ENCODE measurements at places on chromosomes 11 and 22. TPM values are rescaled to one million over a fixed set of nuclear protein-coding genes. Genes with fewer than 3 reads are reported as not detected.

DNA sequence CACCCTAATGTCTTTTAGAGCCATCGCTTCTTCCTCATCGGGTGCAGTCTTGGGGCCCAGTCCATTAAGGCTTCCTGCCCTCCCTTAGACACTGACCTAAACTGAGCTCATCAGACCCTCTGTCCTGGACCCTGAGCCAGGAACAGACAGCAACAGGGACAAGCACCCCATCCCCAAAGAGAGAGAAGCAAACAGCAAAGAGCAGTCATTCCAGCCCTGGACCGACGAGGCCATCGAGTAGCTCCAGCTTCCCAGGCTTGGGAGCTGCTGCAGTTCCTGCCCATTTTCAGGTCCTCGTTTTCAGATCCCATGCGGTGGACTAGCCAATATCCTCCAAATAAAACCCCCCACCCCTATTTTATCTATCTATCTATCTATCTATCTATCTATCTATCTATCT, 25.8 kb upstream of the CACNG2 start:
- no peak for DNase-seq

DNA sequence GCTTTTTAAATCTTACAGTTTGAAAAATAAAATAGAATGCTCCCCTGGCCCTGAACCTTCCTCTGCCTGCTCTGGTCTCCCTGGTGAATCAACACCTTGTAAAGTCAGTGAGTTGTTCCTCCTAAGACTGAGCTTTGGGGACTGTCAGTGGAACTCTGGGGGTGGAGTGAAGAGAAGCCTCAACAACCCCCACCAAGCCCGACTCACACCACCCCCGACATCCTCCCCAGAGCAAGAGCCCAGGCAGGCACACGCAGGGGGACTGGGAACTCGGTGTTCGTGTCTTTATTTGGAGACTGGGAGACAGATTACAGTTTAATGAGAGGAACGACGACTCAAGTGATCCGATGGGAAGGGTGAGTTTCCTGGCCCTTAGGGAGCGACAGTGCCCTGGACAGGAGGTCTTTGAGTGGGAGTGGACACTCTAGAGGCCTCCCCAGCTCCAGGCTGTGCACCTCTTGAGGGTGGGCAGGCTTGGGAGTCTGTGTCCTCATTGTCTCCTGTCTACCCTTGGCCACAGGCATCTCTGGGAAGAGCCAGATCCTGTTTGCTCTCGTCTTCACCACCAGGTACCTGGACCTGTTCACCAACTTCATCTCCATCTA, 6.2 kb downstream of the KDELR3 start:
- no peak for DNase-seq

DNA sequence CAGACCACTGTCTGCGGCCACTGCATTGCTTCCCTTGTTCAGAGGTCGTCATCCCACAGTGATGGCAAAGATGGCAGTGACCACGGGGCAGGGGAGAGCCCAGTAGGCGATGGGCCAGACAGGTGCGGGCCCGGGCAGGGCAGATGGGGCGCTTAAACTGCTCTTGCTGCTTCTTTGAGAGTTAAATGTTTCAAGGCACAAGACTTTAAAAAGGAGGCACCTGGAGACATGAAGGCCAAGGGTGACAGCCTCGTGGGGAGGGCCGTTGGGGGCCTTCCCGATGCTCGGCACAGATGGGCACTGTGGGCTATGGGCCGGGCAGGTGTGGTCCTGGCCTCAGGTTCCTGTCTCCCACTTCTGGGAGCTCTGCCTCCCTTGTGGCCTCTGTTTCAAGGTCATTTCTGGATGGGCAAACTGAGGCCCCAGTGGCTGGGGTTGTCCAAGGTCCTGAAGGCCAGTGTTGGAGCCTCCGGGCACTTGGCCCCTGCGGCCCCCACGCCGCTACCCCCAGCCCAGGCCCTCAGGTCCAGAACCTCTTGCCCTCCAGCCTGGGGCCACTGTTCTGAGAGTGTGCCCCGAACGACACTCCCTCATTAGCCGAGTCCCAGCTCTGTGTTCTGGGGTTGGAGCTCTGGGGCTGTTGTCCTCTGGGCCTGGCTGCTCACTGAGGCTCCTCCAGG, 16.9 kb upstream of the CCDC188 start:
- DNase-seq, result no peak

GRCh38 chr11:88480223-88480622, 142.7 kb upstream of the CTSC start:
- no peak for DNase-seq

GRCh38 chr11:128884703-128885338, 6.3 kb upstream of the KCNJ5 start:
- DNase-seq, result no peak

DNA sequence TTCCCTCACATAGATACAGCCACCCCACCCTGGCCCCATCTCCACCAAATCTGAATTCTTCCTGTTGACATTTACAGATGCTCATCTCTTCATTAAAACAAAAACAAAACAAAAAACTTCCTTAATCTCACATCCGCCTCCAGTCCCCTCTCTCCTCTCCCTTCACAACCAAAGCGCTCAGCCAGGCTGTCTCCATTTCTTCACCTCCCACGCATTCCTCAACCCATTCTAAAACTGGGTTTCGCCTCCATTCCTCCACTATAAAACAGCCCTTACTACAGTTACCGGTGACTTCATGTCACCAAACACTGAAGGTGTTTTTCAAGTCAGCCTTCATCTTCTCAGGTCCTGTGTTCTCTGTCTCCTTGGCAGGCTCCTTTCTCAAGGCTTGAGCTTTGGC, 9.6 kb downstream of the BACE1-AS start:
- DNase-seq, result no peak

DNA sequence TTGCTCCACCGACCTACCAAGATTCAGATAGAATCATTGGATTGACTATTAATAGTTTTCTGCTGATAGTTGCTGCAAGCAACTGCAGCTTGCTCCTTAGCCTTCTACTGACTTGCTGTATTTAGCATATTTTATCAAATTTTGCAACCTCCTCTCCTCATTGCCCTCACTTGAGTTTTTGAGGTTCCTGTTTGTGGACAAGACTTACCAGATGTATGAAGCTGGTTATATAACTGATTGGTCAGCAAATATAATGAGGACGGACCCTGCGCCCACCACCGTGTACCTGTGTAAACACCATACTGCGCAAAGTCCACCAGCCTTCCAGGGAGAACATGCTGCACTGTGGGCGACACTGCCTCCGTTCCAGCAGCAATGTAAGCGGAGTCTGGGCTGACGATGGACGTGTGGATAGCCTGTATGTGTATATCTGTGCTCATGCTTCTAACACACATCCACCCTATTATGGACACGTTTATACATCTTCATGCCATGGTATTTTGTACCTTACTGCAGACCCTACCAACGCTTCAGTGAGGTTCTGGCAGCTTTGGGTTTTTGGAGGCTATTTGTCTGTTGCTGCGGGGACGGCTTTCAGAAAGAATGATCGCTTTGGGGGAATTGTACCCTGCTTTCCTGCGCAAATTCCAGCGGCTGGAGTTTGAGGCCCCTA, 1.5 kb upstream of the USP18 start:
- no peak for DNase-seq

DNA sequence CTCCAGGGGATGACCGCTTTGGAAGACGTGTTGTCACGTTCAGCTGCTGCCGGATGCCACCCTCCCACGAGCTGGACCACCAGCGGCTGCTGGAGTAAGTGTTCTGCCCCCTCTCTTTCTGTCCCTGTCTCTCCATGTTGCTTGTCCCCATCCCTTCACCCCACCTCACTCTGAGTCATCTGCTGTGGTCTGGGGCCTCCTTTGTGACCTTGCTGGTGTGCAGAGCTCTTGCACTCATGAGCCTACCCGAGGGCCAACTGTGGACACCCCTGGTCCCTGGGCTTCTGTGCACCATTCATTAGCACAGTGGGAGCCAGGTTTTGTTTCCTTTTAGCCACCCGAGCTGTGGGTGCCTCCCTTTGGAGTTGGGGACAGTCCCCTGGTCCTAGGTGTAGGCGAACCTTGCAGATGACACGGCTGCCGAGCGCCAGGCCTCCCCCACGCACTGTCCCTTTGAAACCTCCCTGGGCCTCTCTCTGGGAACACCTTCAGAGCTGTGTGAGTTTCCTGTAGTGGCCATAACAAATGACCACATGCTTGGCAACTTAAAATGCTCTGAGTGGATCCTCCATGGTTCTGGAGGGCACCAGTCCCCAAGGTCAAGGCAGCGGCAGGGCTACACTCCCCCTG, 49.8 kb downstream of the ARHGAP8 start:
- DNase-seq, result no peak

Gene DLAT
- 13.8 TPM for total RNA-seq

Gene PCSK7
- 312 TPM for total RNA-seq

DNA sequence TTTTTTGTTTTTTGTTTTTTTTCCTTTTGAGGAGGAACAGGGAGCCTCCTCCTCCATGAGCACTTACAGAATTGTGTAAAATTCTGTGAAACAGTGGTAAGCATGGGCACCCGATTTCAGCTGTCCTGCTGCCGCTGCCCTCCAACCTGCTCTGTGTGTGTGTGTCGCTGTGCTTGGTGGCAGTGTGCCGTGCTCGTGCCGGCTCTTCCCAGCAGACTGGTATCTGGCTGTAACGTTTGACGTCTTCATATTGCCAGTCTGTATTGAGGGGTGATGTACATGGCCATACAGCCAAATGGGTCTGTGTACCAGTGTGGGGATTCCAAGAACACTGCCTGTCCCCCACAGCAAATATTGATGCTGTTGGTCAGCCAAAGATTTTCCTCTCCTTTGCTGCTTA, 97.1 kb downstream of the CWC15 start:
- DNase-seq, result no peak

Gene OR51B5
- total RNA-seq, result 0.40 TPM

GRCh38 chr11:9038541-9038940, 34.7 kb upstream of the NRIP3 start:
- no peak for DNase-seq

- no peak for DNase-seq
These were observed 963.1 kb upstream of the FAT3 start for GRCh38 chr11:91261513-91261912.

Gene NAV2
- 1.3 TPM for total RNA-seq

Gene DCDC1
- total RNA-seq, result 0.21 TPM

Gene PRCP
- 23.0 TPM for total RNA-seq

Gene DDI1
- not detected for total RNA-seq

Gene KDM4D
- total RNA-seq, result 0.27 TPM

DNA sequence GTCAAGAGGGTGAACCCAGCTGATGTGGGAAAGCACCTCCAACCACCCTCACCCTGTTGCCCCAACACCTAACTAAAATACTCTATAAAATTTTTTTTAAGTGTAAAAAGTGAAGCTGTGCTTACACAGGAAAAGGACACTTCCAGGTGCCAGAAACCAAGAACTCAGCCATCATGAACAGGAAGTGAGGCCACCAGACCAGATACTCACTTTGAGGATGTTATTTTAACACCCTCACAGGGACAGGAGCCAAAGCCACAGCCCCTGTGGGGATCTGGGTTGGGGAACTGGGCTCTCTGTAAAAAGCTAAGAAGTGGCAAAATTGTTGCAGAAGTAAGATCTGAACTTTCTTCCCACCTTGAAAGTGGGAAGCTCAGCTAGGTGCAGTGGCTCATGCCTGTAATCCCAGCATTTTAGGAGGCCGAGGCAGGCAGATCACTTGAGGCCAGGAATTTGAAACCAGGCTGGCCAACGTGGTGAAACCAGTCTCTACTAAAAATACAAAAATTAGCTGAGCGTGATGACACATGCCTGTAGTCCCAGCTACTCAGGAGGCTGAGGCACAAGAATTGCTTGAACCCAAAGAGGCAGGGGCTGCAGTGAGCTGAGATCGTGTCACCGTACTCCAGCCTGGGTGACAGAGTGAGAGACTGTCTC, 3.8 kb downstream of the RSPH14 start:
- DNase-seq, result no peak

Gene PRRG4
- total RNA-seq, result 0.07 TPM

DNA sequence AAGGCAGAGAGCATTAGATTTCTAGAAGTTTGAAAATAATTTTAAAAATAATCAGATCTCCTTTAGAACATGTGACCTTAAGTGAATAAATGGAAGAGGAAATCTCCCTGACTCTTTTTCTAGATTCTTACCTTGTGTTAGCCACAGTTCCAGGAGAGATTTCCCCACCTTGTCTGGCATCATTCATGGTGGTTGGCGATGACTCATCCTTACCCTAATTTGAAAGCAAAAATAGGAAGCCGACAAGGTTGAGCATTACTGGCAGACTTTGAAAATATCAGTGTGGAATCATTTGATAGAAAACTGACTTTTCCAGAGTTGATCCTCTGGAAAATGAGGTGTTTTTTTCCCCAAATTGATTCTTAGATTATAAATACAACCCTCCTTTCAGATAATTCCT, 48.1 kb downstream of the CNTN5 start:
- DNase-seq, result no peak

DNA sequence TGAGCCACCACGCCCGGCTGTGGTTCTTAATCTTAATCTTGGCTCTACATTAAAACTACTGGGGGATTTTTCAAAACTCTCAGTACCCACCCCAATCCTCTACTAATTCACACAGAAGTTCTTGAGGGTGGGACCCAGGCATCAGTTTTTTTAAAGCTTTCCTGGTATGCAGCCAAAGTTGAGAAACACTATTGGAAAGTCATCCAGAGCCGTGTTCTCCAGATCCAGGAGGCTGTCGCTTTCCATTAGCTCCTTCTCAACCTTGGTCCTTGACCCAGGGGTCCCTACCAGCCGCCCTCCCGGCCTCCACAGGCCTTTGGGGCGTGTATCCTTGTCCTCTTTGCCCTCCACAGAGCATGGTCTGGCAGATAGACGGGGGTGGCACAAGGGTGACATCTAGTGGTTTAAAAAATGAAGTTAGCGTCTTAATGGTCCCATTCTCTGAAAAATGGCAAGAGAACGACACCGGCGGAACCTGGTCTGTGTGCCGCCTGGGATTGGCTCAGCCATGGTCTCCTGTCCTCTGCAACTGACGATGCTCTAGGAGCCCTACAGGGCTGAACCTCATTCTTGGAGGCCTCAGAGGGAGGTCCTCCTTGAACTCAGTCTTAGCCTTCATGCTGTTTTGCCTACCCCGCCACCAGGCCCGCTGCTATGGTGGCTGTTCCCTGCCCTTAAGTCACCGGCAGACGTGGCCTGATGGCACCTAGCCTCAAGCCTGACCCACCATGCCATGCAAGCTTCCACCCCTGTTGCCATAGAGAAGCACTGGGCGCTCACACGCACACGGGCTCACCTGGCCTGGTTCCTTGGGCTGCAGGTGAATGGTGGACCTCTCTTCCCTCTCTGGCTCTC, 152.0 kb upstream of the SYN3 start:
- DNase-seq, result no peak

Gene MOV10L1
- total RNA-seq, result not detected

- no peak for DNase-seq
These were observed 91.3 kb upstream of the AMOTL1 start for GRCh38 chr11:94676814-94677213.

- DNase-seq, result no peak
These were observed 4.8 kb downstream of the OAF start for GRCh38 chr11:120215634-120216033.

Gene MCM5
- 22.6 TPM for total RNA-seq

- no peak for DNase-seq
These were observed 7.9 kb downstream of the NCF4 start for GRCh38 chr22:36868546-36869181.

GRCh38 chr11:36037031-36037430, 93.2 kb downstream of the LDLRAD3 start:
- DNase-seq, result no peak

- DNase-seq, result no peak
These were observed 13.5 kb downstream of the PRR14L start for GRCh38 chr22:31736458-31736857.

- peak; percentile 22 for DNase-seq
These were observed 22.7 kb downstream of the YPEL1 start for GRCh38 chr22:21712751-21713427.

Measured in T-helper 17 cell (primary cell).